ENCODE measurements at places on chromosomes 1 and 21.

DNA sequence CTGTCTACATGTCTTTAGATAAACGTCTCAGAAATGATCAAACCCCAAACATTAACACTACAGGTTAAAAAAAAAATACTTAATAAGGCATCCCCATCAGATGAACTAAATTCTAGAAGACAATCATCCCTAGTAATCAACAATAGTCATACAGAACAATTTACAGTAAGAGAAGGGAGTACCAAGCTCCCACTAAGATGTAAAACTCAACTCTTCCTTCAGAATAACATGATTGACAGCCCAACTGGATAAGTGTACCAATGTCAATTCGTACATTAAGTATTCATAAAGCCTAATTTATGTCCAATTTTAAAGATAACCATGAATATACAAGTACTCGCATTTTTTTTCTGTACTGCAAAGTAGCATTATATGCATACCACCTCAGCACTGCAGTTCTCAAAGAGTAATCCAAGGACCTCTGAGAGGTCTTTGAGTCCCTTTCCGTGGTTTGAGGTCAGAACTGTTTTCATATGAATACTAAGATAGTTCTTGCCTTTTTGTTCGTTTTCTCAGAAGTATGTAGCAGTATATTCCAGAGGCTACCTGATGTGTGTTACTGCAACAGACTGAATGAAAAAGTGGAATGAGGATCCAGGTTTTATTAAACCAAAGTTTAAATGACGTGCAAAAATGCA, 6.6 kb downstream of the SCAF4 start:
- no peak for DNase-seq

DNA sequence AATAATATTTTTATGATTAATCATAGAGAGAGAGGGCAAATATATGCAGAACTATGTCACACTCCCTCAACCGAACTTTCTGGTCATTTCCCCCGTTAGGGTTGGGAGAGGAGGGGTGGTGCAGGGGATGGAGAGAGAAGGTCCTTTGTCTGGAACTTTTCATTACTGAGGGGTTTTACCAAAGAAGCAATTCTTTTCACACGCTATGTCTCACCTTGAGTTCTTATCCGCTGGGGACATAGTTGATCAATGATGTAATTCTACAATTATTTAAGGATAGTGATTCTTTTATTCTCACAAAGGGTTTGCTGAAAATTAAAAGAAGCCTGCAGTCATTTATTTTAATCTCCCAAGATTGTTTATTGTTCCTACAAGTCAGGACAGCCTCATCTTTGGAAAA, 98.3 kb upstream of the RUNX1 start:
- no peak for DNase-seq

- DNase-seq: no peak
Observed at GRCh38 chr1:226519716-226520598, 28.6 kb upstream of the STUM start.

GRCh38 chr1:104291156-104291555, 541.5 kb downstream of the AMY1C start:
- no peak for DNase-seq

DNA sequence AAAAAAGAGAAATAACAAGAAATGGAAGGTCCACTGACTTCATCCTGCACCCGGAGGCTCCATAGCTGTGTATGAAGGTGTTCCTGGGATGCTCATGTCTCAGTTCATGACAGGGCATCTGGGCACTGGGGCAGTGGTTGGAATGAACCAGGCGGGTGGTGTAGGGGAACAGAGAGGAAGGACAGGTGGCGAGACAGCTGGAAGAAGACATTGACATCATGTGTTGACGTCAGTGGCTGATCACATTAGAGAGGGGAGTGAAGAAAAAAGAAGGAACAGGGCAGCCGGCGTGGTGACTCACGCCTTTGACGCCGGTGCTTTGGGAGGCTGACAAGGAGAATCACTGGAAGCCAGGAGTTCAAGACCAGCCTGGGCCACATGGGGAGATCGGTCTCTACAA, 50.1 kb downstream of the HUNK start:
- no peak for DNase-seq

- no peak for DNase-seq
Observed at GRCh38 chr1:21295002-21295401, 4.7 kb upstream of the ECE1 start.

GRCh38 chr1:24450857-24451397, 35.3 kb downstream of the NIPAL3 start:
- no peak for DNase-seq

DNA sequence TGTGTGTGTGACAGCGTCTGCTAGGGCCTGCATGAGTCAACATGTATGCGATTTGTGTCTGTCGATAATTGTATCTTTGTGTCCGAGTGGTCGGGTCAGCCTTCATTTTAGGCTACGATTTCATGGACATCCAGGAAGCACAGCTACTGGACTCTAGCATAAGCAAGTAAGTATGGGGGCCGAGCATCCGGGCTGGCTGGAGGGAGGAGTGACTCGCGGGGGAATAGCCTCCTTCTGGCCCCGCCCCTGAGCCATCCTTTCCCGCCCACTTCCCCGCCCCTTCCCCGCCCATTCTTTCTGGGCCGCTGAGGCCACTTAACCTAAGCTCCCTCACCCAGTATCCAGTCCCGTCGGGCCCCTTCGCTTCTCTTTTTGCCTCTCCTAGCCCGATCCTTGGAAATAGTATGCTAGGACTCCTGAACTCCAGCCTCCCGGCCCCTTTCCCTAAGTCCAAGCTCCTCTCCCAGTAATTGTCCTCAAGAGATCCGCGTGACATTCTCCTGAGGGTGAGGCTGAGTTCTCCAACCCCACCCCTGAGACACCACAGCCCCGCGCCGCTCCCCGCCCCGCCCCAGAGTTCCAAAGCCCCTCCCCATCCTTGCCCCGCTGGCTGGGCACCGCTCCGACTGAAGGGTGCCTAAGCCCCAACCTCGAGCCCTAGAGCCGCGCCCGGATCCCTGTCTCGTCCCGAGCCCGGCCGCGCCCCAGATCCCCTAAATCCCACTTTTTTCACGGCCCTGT, 1.2 kb downstream of the MAP3K6 start:
- peak; percentile 76 for DNase-seq

GRCh38 chr1:58397187-58397820, 149.2 kb downstream of the OMA1 start:
- DNase-seq: no peak

GRCh38 chr1:183910845-183911244, 105.9 kb downstream of the RGL1 start:
- DNase-seq: no peak

- no peak for DNase-seq
Observed at GRCh38 chr1:86776108-86776507, 71.7 kb downstream of the SH3GLB1 start.

GRCh38 chr1:204196068-204196795, at the start of gene KISS1:
Gene KISS1 (minus strand): TSS chr1:204196491. CDS start chr1:204192876, 3,615 bp downstream.
- DNase-seq: no peak

- no peak for DNase-seq
Observed at GRCh38 chr1:229191066-229191674, 79.7 kb upstream of the RAB4A start.

DNA sequence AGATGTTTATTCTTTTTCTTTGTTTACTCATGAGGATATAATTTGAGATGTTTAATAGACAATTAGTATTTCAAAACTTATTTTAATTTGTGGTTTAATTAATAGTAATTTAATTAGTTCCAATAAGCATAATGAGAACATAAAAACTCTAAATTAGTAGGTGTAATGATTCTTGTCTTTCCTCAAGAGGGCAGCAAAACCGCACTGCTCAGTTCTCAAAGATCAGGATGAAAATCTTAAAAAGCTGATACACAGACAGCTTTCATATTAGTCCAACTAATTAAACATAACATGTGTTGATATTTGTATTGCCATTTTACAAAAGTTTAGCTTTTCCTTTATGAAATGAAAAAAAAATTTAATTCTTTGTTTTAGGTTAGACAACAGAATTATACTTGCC, 106.7 kb upstream of the C21orf91 start:
- peak; percentile 7 for DNase-seq

DNA sequence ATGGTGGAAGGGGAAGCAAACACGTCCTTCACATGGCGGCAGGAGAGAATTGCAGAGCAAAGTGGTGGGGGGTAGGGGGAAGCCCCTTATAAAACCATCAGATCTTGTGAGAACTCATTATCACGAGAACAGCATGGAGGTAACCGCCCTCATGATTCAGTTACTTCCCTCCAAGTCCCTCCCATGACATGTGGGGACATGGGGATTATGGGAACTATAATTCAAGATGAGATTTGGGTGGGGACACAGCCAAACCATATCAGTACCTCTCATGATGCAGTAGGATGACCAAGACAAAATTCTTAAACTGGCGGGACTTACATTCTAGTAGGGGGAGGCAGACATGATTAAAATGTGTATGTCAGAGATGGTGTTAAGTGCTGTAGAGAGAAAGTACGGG, 38.8 kb downstream of the WNT4 start:
- no peak for DNase-seq

DNA sequence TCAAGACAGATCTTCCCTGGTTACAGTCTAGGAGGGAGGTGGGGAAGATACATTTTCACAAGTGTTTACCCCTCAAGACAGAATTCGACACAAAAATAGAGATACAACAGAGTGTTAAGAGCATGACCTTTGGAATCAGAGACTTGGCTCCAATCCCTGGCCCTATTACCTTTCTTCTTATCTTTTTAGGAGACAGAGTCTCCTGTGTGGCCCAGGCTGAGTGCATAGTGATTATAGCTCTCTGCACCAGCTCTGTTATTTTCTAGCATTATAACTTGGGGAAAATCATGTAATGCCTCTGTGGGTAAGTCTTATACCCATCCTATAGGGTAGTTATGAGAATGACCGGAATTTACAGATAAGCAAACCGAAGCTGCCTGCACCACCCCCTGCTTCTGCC, 9.8 kb downstream of the NIPAL3 start:
- DNase-seq: no peak

DNA sequence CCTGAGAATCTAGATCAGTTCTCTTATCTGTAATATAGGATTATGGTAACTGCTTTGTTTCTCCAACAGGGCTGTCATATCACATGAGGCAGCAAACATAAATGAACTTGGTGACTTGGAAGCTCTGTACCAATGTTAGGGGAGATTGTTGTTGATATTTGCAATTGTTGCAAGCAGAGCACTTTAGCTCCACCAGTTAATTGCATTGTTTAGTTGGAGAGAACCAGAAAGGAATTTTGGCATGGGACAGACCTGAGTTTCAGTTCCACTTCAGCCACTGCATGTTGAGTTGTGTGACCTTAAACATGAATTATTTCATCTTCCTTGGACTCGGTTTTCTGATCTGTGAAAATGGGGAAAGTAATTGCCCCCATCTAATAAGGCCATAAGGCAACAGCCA, 142.3 kb upstream of the JUN start:
- no peak for DNase-seq
